ENCODE measurements at places on chromosomes 3 and 15.

DNA sequence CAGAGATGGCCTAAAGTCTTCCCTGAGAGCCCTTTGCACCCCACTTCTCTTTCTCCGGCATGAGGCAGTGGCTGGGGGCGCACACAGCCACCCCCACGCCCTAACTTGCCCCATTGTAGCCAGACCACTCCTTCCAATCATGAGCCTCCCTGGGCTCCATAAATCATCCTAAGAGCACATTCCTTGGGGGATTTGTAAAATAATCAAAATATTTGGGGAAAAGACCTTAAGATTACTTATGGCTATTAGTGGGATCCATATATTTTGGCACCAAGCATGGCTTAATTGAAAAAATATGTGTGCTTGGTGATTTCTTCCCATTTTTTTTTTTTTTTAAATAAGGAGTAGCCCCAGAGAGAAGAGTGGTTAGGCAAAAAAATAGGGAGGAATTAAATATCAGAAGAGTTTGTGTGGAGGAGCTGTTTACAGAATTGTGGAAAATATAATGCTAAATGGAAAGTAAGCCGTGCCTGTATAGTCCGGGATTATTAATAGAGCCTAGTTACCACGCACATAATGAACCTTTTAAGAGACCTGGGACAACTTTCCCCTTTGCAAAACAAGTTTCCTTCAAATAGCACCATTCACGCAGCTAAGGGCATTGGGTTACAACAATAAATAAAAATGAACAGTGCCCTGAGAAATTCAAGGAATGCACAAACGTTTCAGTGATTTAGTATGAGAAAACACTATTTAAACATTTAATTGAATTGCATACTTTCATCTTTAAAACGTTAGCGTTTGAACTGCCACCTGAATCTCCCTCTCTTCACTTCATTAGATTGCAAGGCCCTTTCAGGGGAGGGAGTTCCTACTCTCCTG, 46.1 kb downstream of the SMAD6 start:
- no peak for DNase-seq

- no peak for DNase-seq
Observed at GRCh38 chr3:177811112-177811511, 613.8 kb upstream of the TBL1XR1 start.

DNA sequence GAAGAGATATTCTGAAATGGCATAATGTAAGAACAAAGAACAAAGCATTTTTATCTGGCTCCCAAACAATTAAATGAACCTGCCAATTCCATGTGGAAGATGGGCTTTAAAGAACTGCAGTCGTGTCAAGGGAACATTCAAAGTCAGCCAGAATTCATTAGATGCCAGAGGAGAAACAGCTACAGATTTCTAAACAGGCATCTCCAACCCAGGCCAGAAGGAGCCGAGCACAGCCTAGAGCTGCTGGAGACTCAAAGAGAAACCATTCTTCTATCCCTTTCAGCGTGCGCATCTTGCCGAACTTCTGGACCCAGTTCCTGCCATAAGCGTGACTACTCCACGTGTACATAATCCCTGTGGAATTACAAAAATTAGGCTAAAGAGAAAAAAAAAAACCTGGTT, 60.4 kb downstream of the MB21D2 start:
- DNase-seq: no peak

- DNase-seq: no peak
Observed at GRCh38 chr15:63638839-63639238, 41.7 kb downstream of the FBXL22 start.

DNA sequence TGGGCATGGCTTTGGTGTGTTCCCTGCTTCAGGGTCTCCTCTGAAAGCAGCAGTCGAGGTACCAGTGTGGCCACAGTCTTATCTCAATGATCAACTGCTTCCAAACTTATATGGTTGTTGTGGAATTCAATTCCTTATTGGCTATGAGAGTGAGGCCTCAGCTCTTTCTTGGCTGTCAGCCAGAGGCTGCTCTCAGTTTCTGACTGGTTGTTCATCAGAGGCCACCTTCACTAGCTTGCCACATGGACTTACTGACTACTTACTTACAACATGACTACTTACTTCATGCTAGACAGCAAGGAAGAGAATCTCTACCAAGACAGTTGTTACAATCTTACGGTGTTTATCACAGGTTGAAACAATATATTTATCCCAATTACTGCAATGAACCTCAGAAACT, 789.2 kb downstream of the DIPK2A start:
- no peak for DNase-seq

- DNase-seq: no peak
Observed at GRCh38 chr3:135516143-135516542, 449.4 kb upstream of the PPP2R3A start.

DNA sequence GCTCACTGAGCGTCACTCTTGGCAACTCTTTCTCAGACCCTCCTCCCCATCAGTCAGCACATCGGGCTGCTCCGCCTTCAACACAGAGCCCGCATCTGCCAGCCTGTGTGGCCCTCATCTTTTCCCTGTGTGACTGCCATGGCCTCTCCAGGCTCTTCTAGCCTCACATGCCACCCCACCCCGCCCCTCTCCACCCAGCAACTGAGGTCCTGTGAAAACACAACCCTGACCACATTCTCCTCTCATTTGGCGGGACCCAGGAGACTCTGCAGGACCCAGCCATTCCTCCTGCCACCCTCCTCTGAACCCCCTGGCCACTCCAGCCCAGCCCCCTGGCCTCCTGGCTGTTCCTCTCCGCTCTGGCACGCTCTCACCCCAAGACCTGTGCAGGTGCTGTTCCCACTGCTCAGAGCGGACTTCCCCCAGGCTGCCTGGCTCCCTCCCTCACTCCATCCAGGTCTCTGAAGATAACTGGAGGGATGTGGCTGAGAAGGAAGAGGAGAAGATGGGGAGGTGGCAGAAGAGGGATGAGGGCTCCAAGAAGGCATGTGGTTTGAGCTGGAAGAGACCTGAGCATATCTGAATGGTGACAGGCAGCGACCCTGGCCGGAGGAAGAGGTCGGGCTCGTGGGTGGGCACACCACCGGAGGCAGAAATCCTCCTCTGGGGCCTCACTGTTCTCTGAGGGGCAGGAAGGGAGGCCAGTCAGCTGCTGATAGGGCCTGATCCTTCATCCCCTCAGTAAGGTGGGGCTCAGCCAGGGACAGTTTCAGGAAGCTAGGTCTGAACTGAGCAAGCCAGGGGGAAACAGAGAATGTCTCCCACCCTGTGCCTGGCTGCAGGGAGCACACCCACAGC, 111.2 kb upstream of the RPL32 start:
- no peak for DNase-seq

- DNase-seq: no peak
Observed at GRCh38 chr15:61987824-61988223, 72.4 kb downstream of the VPS13C start.

DNA sequence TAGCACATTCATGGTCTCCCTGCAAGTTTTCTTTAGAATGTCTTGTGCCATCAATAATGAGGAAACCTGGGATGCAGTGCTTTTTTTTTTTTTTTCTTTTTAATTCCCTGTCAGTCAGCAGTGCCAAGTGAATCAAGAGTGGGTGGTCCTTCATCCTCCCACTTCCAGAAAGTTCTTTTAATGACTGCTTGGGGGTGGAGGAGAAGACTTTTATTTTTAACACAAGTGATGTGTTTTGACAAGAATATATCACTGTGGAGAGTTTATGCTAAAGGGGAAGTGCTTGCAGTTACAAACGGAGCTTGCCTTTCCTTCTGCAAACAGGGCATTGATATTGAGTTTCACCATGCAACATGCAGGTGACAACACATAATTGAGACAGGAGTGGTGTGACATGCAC, 69.7 kb downstream of the CACNA2D3 start:
- no peak for DNase-seq

- DNase-seq: no peak
Observed at GRCh38 chr15:95693917-95694316, 636.6 kb upstream of the NR2F2 start.

DNA sequence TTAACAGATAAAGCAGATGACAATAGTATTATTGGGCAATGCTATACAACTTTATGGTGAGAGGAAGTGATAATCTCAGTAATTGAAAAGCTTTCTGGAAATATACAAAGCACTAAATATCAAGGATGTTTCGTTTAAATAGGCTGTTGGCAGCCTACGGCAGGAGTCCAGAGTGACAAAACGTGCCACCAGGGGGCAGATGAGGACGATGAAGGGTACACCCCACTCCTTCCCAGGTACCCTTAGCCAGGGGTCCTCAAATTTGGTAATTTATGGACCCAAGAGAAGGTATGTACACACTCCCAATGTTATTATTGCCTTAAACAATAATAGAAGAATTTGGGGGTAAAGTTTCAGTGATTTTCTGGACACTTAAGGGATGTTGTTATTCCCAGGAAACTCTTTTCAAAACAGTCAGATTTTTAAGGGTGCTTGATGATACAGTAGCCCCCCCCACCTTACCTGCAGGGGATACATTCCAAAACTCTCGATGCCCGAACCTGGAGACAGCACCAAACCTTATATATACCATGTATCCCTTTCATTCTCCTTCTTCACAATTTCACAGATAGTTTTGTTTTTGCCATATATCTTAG, 1.4 kb upstream of the MAGEL2 start:
- no peak for DNase-seq

DNA sequence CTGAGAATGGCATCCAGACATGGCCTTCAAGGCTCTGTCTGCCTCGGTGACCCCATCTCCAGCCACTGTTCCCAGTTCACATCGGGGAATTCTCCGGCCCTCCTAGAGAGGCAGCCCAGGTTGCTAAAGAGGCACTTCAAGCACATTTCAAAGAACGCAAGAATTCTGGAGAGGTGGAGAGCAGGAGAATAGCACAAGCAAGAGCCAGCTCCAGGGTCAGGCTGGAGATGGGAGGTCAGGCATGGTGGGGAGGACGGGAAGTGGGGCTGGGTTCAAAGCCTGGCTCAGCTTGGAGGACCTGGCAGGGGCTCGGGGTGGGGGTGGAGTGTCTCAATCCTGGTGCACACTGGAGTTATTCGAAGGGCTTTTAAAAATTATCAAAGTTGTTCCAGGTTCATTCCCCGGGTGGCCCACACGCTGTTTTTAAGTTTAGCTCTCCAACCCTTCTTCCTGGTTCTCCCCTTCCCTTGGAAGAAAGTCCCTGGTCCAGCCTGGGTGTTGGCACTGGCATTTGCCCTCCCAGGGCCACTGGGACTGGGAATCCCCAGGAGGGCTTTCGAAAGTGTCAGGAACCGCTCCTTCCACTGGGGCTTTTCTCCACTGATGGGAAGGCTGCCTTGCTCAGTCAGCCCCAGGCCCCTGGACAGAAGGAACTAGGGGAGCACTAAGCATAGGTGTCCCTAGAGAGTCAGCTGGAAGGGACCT, 35.8 kb downstream of the ZNF710 start:
- DNase-seq: no peak

- DNase-seq: no peak
Observed at GRCh38 chr3:126509597-126510307, 7.8 kb downstream of the UROC1 start.

- DNase-seq: no peak
Observed at GRCh38 chr3:42936157-42936981, 30.4 kb downstream of the ZNF662 start.

DNA sequence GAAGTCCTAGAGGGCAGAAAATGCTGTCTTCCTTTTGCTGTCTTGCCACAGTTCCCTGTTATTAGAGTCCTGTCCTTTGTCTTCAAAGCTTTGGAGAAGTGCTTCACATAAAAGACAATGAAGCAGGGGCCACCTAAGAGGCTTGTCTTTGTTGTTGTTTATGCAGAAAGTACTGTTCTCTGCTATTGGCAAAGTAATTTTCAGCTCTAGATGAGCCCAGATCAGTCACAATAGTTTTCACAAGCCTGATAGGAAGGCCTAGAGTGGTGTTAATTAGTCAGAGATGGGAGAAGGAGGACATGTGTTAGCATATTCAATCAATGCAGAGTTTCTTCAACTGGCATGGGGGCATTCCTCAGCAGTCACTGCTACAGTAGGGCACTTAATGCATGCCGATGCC, 300.0 kb downstream of the PTPRG start:
- DNase-seq: no peak

DNA sequence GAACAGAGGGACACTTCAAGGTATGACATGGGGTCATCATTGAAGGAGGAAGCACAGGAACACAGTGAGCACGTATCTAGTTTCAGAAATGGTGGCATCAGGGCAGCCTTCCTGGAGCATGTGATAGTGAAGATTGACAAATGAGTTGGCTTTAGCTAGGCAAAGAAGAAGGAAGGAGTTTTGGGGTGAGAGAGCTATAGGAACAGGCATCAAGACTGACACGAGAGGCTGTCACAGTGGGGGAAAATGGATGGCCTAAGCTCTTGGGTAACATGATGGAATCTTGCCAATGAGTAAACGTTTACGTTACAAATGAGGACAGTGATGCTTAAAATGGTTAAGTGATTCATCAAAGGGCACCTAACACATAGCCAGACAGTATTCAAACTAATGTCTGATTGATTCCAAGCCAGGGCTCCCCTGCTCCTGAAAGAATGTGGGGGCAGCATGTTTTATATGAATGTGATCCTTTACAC, 23.1 kb upstream of the GPR171 start:
- no peak for DNase-seq

DNA sequence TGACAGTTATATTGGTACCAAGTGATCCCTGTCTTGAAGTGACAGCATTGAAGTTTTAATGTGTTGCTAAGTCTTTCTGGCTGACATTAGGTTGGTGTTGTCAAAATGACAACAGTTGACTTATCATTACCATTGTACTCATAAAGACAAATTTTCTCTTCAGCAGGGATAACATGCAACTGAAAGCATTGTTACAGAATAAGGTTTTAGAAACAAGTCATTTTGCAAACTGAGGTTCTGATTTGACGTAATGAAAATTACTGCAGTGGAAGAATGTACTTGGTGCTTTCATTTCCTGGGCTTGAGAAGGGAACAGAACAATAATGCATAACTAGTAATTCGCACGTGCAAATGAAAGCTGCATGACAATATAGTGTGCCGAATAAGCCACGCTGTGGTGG, 75.1 kb downstream of the MOBP start:
- no peak for DNase-seq

DNA sequence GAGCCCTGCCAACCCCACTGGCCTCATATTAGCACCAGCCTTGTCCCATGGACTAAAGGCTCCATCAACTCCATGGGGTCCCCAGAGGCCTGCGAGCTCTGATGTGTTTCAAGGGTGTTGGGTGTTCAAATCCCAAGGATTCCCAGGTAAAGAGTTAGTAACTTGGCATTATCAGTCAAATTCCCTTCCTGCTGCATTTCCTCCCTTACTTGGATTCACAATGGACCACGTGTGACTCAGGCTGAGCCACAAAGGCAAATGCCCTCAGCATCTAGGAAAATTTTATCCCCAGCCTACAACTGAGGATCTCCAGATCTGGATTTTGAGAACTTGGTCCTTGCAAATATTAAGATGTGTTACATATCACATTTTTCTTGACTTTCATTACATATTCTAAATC, 58.8 kb downstream of the GADL1 start:
- DNase-seq: no peak

GRCh38 chr3:125334675-125335560, 40.2 kb downstream of the ZNF148 start:
- DNase-seq: no peak

GRCh38 chr3:186620213-186621092, 7.6 kb downstream of the AHSG start:
- no peak for DNase-seq
